ENCODE measurements at places on chromosomes 11 and 22.

DNA sequence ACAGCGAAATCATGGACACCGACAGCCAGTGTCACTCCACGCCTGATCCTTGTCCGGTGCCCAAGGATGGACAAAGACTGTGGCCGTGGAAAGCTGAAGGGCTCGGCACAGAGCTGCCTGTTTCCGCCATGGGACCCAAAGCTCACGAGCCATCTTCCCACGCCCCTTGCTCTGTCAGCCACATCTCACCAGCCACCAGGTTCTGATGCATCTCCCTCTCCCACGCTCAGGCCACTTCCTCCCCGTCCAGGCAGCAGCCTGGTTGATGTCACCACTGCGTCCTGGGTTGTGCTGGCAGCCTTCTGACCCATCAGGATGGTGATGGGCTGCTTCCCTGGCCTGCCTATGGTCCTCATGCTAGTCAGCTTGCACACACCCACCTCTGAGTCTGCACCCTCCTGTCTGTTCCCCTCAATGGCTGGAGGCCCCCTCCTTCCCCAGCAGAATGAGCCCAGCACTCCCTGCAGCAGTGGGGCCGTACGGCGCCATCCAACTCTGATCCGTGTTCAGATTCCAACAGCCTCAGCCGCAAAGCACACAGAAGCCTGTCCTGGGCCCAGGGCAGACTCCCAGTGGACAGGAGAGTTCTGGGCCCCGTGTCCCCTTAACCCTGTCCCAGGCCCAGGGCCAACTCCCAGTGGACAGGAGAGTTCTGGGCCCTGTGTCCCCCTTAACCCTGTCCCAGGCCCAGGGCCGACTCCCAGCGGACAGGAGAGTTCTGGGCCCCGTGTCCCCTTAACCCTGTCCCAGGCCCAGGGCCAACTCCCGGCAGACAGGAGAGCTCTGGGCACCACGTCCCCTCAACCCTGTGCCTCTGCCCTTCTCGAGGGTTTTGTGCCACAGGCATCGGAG lies 259.5 kb downstream of the BRD1 start:
- DNase-seq = no peak

GRCh38 chr22:38104084-38104483 lies 6.4 kb downstream of the BAIAP2L2 start:
- no peak for DNase-seq

GRCh38 chr11:115497303-115497702 lies 6.9 kb downstream of the CADM1 start:
- peak; percentile 60 for DNase-seq

DNA sequence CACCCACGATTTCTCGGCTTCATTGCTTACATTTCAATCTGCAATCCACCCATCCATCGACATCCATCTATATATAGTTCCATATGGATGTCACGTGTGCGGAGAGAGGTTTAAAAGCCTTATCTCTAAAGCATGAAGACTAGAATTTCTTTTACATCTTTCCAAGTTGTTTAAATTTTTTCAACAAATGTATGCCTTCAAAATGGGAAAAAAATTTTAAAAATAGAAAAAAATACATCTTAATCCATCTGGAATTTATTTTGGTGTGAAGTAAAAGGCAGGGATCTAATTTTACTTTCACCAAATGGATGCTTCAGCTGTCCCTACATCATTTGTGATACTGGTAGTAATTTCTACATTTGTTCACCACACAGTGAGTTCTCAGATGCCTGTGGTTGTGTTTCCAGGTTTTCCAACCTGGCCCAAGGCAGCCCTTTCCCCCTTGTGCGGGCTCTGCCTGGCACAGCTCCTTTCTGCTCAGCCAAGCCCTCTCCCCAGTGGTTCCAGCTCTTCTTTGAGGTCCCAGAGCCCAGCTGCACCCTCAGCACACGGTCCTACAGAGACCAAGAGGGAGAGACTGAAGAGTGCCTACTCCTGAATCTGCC lies 37.6 kb upstream of the KLHL35 start:
- no peak for DNase-seq

DNA sequence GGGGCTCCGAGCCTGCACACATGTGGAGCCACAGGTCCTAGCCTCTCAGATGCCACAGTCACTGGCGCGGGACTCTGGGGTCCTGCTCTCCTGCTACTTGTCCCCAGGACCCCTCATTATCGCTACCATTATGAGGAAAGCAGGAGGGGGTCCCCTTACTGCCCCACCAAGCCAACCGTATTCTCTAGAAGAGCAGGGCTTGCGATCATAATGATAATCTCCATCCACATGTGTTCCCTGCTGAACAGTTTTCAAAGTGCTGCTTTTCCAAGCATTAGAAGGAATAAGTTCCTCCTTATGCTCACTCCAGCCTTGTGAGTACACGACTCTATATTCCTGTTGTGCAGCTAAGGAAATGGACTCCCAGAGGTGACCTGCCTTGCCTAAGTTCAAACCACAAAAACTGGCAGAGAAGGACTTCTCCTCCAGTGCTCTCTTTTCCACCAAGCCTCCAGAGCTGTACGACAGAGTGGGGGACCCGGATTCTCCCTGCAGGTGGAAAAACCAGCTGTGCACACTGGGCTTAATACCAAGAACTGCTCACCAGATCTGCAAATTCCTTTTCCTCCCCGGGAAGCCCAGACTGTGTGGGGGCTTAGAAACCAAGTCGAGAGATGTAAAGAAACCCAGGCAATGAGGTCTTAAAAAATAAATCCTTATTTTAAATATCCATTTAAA lies 92.8 kb upstream of the DRD2 start:
- DNase-seq = no peak

DNA sequence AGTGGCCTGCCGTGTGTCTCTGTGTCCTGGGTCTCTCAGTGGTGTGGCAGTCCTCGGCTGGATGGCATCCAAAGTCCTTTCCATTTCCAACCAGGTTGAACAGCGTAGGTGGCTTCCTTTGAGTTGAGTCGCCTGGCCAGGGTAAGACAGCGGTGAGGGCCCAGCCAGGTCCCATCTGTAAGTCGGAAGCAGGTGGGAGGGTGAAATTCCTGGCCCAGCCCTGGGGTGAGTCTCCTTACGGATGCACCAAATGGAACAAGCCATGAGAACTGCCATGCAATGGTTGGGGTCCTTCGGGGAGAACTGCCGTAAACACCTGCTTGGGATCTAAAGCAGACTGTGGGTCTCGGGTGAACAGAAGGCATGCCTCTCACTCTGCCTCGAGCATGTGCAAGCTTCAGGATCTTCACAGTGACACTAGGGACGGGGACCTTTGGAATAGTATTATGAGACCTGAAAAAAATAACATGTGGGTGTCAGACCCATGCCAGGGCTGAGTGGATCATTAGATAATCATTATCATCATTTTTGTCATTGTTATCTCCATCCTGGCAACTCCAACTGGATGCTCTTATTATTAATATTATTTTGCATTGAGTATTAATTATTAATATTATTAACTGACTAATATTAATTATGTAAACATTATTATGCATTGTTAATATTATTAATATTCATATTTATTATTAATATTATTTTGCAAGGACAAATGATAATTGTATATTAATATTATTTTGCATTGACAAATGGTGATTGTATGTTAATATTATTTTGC lies 57.7 kb upstream of the LINC01488 start:
- DNase-seq = no peak

DNA sequence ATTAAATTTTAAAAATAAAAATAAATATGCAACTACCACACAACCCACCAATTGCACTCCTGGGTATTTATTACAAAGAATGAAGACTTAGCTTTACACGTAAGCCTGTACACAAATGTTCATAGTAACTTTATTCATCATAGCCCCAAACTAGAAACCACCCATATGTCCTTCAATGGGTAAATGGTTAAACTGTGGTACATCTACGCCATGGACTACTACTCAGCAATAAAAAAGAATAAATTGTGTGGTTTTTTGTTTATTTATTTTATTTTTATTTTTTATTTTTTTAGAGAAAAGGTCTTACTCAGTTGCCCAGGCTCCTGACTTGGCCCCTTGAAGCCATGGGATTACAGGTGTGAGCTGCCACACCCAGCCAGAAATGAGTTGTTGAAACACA lies 14.6 kb downstream of the GAL start:
- DNase-seq = no peak

- no peak for DNase-seq
These were observed 957.6 kb upstream of the CCDC90B start for GRCh38 chr11:84243629-84244263.

DNA sequence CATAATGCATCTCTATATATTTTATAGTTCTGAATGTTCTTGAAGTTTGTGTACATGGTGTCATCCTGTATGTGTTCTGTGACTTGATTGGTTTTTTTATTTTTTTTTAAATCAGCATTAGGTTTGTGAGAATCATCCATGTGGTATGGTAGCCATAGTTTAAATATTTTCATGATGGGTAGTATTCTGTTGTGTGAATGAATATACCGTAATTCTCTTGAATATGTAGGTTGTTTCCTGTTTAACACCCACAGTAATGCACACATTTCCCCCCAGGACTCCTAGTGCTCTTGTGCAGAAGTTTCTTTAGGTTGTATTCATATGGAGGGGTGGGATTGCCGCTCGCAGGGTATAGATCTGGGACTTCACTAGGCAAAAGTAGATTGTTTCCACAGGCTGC lies 2.0 kb downstream of the PACS1 start:
- no peak for DNase-seq

GRCh38 chr22:23278883-23279675 lies 98.8 kb downstream of the BCR start:
- no peak for DNase-seq

GRCh38 chr11:34050581-34051348 lies 766 bp upstream of the CAPRIN1 start:
- peak; percentile 46 for DNase-seq

- DNase-seq = no peak
These were observed 34.8 kb upstream of the E2F8 start for GRCh38 chr11:19275496-19275895.

- no peak for DNase-seq
These were observed 68.2 kb downstream of the FBXO7 start for GRCh38 chr22:32542677-32543357.

DNA sequence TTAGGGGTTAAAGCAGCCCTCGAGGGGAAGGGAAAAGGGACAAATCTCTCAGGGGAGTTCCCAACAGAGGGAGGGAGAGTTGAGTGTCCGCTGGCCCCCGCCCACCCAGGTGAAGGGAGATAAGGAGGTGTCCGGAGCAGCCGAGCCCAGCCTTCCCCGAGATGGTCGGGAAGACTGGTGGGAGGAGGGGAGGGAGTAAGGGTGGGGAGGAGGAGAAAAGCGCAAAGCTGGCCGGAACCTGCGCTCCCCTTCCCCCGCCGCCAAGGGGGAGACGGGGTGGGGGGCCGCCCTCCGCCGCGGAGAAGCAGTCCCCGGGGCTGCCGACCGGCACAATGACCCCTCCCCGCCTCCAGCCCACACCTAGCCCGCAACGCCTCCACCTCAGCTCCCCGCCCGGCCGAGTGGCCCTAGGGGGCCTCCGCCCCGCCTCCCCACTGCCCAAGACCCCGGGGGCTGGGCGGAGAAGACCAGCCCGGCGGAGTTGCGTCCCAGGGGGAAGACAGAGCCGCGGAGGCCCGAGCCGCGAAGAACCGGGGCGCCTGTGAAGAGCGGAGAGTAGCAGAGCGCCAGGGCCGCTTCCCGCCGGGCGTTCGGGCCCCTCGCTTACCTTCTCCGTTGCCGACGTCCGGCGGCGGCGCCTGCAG lies 479 bp downstream of the RSF1 start:
- DNase-seq = peak; percentile 23

DNA sequence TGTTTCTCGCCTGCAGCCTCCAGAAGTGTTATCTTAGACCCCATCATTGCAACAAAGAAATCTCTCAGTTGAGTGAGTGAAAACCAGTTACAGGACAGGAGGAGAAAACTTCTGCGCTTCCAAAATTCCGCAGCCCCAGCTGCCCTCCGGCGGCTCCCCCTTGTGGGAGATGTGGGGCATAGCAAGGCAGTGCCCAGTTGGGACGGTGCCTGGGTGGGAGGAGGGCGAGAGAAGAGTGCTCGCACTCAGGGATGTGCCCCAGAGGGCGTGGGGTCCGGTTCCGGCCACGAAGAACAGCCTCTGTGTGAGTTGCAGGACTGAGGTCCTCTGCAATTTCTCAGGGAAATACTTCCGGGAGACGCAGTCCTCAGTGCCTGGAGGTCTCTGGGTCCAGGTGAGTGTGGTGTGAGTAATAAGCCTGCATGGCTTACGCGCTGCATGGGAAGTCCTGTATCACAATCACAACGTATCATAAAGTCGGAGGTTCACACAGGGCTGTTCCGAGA lies 87.0 kb upstream of the BLID start:
- DNase-seq = peak; percentile 85

GRCh38 chr22:46794067-46794466 lies 31.6 kb downstream of the TBC1D22A start:
- no peak for DNase-seq

GRCh38 chr22:21593406-21594232 lies 26.1 kb downstream of the UBE2L3 start:
- DNase-seq = no peak

DNA sequence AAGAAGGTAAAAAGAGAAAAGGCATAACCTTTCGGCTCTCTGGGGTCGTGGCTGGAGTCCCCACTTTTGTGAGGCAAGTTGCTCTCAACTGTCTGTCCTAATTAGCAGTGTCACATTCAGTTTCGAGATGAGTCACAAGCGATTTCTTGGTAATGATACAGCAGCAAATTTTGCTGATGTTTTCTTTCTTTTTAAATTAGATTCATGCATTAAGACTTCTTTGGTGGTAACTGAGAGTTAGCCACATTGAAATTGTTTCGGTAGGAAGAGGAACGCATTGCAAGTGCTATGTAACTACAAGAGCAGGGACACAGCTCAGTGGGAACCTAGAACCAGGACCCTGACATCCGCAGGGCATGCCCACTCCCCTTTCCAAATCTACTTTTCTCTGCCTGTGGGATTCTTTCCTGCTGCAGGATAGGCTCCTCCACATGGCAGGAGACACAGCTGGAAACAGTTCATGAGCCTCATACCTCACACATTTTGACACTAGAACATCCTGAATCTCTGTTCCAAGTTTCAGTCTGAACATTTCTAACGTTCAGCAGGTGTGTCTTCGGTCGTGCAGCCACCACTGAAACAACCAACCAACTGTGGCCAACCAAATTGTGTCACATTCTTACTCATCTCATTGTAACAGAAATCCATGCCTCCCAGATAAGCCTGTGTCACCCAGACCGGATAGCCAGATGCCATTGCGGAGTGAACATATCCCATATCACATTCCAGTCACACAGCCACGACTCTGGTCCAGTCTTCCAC lies 987.6 kb downstream of the NTM start:
- DNase-seq = no peak

DNA sequence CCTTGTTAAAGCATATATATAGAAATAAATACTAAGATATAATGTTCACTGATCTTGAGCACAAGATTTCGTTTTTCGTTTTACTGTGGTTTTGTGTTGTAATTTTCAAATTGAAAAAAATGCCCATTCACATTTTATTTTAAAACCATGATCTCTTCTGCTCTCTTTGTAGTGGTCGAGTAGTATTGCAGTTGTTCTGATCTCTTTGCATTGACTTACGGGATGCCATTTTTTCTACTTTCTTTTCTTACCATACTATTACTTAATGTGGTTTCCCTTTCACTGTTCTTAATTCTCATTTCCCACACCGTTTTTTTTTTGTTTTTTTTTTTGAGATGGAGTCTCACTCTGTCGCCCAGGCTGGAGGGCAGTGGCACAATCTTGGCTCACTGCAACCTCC lies 289.6 kb downstream of the DYNC2H1 start:
- no peak for DNase-seq
